ENCODE measurements at places on chromosomes 5 and 9.

GRCh38 chr5:116076496-116076895 lies 8.3 kb upstream of the COMMD10 start:
- H3K4me3 ChIP-seq, result peak overlapping the region; percentile 44
- H3K4me1 ChIP-seq, result peaks cover 28% of the 10 kb centered on the region
- H3K36me3 ChIP-seq, result peaks cover 17% of the 10 kb centered on the region
- peak overlapping the region; percentile 55 for H3K27ac ChIP-seq

- DNase-seq, result no peak
- no peaks in the 10 kb centered on the region for H3K4me1 ChIP-seq
- no peaks in the 10 kb centered on the region for H3K27me3 ChIP-seq
- H3K27ac ChIP-seq, result no peak overlapping the region
- no peaks in the 10 kb centered on the region for H3K36me3 ChIP-seq
Measured at GRCh38 chr9:108476574-108476973, 379.2 kb downstream of the ACTL7B start.

- no peak overlapping the region for H3K4me3 ChIP-seq
- no peak for DNase-seq
- peaks cover 8% of the 10 kb centered on the region for H3K36me3 ChIP-seq
- H3K27ac ChIP-seq, result no peak overlapping the region
Measured at GRCh38 chr9:120690372-120690771, 23.9 kb downstream of the MEGF9 start.

DNA sequence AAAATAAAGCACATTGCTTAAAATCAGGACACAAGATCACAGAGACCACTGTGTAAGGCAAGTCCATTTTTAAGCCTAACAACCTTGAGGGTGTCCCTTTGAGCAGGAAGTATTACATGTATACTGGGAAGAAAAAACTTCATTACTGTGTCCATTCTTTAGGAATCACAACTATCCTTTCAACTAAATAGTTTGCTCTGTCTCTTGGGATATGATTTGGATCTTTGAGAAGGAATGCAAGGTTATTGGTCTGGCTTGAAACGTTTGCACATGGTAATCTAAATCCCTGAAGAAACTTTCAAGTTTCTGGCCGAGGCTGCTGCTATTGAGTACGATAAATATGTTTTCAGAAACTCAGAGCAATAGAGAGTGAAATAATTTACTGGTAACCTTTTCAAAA lies 923.0 kb upstream of the SEMA6A start:
- no peaks in the 10 kb centered on the region for H3K27me3 ChIP-seq
- no peak overlapping the region for H3K27ac ChIP-seq
- H3K36me3 ChIP-seq, result no peaks in the 10 kb centered on the region
- DNase-seq, result no peak

GRCh38 chr5:81428861-81429260 lies 34.9 kb upstream of the ACOT12 start:
- peaks cover 13% of the 10 kb centered on the region for H3K4me1 ChIP-seq
- H3K36me3 ChIP-seq, result no peaks in the 10 kb centered on the region
- H3K27ac ChIP-seq, result no peak overlapping the region
- no peak for DNase-seq
- no peaks in the 10 kb centered on the region for H3K27me3 ChIP-seq
- H3K4me3 ChIP-seq, result no peak overlapping the region

- no peak for DNase-seq
- H3K27me3 ChIP-seq, result peaks cover 70% of the 10 kb centered on the region
- H3K4me3 ChIP-seq, result no peak overlapping the region
- no peaks in the 10 kb centered on the region for H3K36me3 ChIP-seq
- H3K27ac ChIP-seq, result no peak overlapping the region
- no peaks in the 10 kb centered on the region for H3K4me1 ChIP-seq
Measured at GRCh38 chr5:73624888-73625287, 1.1 kb upstream of the ARHGEF28 start.

- peak overlapping the region; percentile 85 for H3K27ac ChIP-seq
- no peaks in the 10 kb centered on the region for H3K36me3 ChIP-seq
- peak overlapping the region; percentile 19 for H3K4me3 ChIP-seq
Measured at GRCh38 chr5:142432961-142433360, 108.1 kb upstream of the SPRY4 start.

GRCh38 chr5:168184103-168184502 lies 107.3 kb upstream of the WWC1 start:
- no peak for DNase-seq
- no peaks in the 10 kb centered on the region for H3K4me1 ChIP-seq
- H3K36me3 ChIP-seq, result no peaks in the 10 kb centered on the region
- no peak overlapping the region for H3K4me3 ChIP-seq
- H3K27me3 ChIP-seq, result no peaks in the 10 kb centered on the region

DNA sequence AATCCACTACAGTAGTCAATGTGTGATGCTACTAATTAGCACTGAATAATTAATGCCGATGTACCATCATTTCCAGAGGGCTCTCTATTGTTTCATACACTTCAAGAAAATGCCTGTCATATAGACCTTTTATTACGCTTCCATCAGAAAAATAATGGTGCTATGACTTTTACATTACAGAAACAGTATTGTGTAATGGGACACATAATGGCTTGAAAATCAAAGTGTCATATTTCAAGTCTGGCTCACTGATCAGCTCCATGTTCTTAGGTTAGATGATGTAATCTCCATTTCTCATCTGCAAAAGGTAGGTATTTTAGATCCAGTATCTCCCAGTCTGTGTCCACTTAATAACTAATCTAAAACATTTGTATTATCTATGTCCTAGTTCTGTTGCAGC lies 990.6 kb upstream of the TYRP1 start:
- no peaks in the 10 kb centered on the region for H3K36me3 ChIP-seq
- no peak overlapping the region for H3K27ac ChIP-seq
- no peaks in the 10 kb centered on the region for H3K27me3 ChIP-seq
- no peak overlapping the region for H3K4me3 ChIP-seq
- H3K4me1 ChIP-seq, result no peaks in the 10 kb centered on the region

- peaks cover 21% of the 10 kb centered on the region for H3K4me1 ChIP-seq
- no peaks in the 10 kb centered on the region for H3K36me3 ChIP-seq
- no peak overlapping the region for H3K27ac ChIP-seq
- H3K4me3 ChIP-seq, result no peak overlapping the region
- no peak for DNase-seq
Measured at GRCh38 chr5:112703866-112704820, 33.5 kb upstream of the APC start.

- peaks cover 12% of the 10 kb centered on the region for H3K4me1 ChIP-seq
- H3K4me3 ChIP-seq, result no peak overlapping the region
- H3K27me3 ChIP-seq, result peaks cover 30% of the 10 kb centered on the region
- H3K27ac ChIP-seq, result no peak overlapping the region
- no peaks in the 10 kb centered on the region for H3K36me3 ChIP-seq
- no peak for DNase-seq
Measured at GRCh38 chr9:91035825-91036208, 234.2 kb downstream of the SYK start.

DNA sequence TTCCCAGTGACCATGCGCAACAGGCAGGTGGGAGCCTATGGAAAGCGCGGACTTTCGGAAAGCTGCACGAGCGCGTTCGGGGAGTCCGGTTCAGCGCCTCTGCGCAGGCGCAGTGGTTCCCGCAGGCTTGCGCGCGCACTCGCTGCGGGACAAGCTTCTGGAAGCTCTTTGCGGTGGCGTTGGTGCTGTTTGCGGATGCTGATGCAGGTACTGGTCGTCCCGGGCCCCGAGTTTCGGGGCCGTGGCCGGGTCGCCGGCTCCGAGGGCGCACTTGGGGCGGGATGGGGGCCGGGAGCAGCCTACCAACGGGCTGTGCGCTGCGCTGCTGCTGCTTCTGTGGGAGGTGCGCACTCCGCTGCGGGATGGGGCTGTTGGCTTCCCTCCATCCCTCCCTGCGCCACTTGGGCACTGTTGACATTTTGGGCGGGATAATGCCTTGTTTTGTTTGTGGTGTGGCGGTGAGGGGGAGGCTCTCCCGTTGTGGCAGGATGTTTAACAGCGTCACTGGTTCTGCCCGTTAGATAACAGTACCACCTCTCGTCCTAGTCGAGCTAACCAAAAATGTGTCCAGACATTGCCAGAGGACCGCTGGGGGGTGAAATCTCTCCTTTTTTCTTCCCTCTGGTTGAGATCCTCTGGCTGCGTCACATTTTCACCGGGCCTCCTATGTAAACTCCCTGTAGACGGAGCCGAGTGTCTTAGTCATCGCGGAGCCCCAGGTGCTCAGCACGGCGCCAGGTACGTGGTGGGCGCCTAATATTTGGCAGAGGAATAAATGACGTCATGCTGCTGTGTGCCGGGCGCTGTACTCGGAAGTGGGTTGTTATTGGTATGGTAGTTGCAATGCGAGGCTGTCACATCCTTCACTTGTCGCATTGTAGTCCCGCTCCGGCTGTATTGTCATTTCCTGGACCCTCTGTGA lies at the start of gene ZNF483:
Gene ZNF483 (plus strand): TSS at position 124 of the 922 bp plus-strand sequence. CDS start 2,217 bp downstream, outside the sequence.
- peak within 1 kb of the TSS; percentile 88 for H3K4me3 ChIP-seq
- H3K27me3 ChIP-seq, result peaks cover 4% of the 10 kb centered on the region
- peak within 1 kb of the TSS; percentile 86 for H3K27ac ChIP-seq
- peaks cover 24% of the 10 kb centered on the region for H3K36me3 ChIP-seq

DNA sequence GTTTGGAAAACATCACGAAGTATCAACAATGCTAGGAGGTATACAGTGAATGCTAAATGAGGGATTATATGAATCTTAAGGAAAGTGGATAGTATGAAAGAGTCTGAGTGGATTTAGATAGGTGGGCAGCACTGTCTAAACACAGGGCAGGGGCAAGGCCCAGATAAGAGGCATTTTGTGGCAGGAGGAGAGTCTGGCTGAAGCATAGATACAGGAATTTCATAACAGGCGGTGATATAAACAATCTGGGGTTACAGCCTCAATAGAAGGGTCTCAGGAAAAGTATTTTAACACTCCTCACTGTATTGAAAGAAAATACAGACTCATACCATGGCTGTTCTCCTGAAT lies 96.9 kb downstream of the PLPP1 start:
- H3K27me3 ChIP-seq, result no peaks in the 10 kb centered on the region
- H3K36me3 ChIP-seq, result peaks cover 51% of the 10 kb centered on the region
- H3K27ac ChIP-seq, result no peak overlapping the region
- no peak for DNase-seq

DNA sequence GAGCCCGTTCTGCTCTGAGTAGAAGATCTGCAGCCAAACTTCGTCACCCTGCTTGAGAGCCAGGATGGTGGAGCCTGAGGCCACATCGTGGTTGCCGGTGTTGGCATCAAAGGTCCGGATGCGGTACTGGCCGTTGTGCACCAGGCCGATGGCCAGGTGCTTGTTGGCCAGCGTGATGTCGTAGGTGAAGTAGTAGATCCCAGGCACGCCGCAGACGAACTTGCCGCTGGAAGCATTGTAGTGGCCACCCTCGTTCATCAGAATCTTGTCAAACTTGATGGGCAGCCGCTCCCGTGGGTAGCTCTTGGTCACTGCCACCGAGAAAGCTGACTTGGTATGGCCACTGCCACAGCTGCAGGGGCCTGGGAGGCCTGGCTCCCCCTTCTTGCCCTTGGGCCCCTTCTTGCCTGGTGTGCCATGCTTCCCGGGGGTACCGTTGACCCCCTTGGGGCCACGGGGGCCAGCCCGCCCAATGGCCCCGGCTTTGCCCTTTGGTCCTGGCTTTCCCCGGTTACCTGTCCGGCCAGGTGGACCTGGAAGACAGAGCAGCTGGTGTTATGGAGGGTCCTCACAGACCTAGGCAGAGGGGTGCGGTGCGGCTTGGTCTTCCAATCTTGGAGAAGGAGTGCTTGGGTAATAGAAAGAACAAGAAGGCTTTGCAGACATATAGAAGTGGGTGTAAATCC lies 21.0 kb downstream of the C1QTNF2 start:
- H3K27ac ChIP-seq, result no peak overlapping the region
- H3K4me3 ChIP-seq, result no peak overlapping the region
- no peaks in the 10 kb centered on the region for H3K36me3 ChIP-seq
- no peaks in the 10 kb centered on the region for H3K27me3 ChIP-seq

- no peak overlapping the region for H3K27ac ChIP-seq
- H3K36me3 ChIP-seq, result no peaks in the 10 kb centered on the region
- DNase-seq, result no peak
- no peaks in the 10 kb centered on the region for H3K27me3 ChIP-seq
Measured at GRCh38 chr5:123776761-123777160, 264.8 kb downstream of the CSNK1G3 start.

- no peak for DNase-seq
- H3K4me3 ChIP-seq, result no peak overlapping the region
- H3K27ac ChIP-seq, result no peak overlapping the region
- peaks cover 4% of the 10 kb centered on the region for H3K4me1 ChIP-seq
Measured at GRCh38 chr5:60822285-60822556, 21.8 kb downstream of the ELOVL7 start.

- H3K4me3 ChIP-seq, result no peak overlapping the region
- no peak overlapping the region for H3K27ac ChIP-seq
- peaks cover 27% of the 10 kb centered on the region for H3K27me3 ChIP-seq
- H3K36me3 ChIP-seq, result no peaks in the 10 kb centered on the region
Measured at GRCh38 chr5:173486355-173487225, 129.9 kb downstream of the BOD1 start.

DNA sequence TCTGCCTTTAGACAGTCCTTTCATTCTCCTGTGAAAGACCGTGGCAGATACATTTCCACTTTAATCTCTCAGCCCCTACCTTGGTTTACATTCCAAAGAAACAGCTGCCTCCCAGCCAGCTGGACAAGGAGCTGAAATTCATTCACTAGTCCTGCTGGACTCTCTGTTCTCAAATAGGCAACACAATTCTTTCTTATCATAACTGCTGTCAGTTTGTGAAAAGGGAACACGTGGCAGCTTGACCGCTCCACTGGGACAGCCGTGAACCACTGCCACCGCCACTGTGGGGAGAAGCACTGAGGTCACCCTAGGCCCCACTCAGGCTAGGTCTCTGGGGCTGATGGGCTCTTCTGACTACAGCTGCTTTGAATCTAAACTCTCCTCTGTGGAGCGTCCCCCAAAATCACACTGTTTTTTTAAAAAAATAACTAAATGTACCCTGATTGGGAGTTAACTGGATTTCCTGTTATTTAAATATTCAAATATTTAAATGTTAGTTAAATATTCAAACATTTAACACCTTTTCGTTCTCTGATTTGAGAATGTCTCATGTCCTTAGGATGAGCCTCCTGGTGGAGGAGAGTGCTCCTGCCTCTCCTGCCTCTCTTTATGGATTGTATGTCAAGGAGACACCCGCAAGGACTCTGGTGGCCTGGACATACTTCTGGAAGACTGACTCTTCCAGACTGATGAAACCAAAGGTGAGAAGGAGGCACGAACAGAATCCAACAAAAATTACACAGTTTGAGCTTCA lies 120.1 kb downstream of the BOD1 start:
- no peaks in the 10 kb centered on the region for H3K4me1 ChIP-seq
- H3K36me3 ChIP-seq, result no peaks in the 10 kb centered on the region
- no peak overlapping the region for H3K4me3 ChIP-seq
- DNase-seq, result no peak

DNA sequence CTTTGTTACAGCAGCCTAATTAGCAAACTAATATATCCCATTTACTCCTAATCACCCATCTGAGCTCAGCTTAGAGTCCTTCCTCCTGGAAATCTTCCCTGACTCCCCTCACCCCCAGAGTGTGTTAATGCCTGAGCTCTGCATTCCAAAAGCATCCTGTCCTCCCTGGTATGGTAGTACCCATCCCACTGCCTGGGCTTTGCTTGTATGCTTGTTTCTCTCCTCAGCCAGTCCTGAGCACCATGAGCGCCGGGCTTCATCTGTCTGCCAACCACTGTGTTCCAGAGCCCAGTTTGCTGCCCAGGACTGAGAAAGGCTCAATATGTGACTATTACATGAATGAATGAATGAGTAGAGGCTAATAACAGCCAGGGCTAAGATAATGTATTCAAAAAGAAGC lies 272.4 kb downstream of the CDK5RAP2 start:
- no peaks in the 10 kb centered on the region for H3K36me3 ChIP-seq
- H3K27me3 ChIP-seq, result peaks cover 7% of the 10 kb centered on the region

All from activated naive CD8-positive, alpha-beta T cell treated with anti-CD3 and anti-CD28 coated beads for 36 hours (primary cell).